SW 1271 (cell line): ENCODE measurements at places on chromosomes 12 and 14.

DNA sequence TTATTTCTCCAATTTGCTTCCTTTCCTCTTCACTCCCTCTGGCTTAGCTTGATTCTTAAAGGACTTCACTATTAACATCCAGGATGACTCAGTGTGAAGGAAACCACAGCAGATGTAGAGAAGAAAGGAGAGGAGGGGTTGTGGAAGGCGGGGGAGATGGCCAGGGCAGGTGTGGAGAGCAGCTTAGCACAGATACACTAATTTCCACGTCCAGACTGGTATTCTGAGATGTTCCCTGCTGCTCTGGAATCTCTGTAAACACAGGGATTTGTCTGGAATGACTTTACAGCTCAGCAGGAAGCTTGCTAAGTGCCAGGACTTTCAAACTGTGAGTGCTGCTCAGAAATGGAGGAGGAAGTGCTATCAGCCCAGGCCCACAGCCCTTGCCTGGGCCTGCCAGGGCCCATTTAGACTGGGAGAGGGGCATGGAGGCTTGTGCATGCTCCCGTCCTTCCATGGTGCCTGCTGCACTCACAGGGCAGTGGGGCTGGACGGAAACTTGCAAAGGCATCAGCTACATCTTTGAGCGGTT lies 202.5 kb upstream of the DDHD1 start:
- DNase-seq, result peak; percentile 46

- no peak for DNase-seq
Measured at GRCh38 chr12:29253906-29254625, 105.0 kb downstream of the FAR2 start.

DNA sequence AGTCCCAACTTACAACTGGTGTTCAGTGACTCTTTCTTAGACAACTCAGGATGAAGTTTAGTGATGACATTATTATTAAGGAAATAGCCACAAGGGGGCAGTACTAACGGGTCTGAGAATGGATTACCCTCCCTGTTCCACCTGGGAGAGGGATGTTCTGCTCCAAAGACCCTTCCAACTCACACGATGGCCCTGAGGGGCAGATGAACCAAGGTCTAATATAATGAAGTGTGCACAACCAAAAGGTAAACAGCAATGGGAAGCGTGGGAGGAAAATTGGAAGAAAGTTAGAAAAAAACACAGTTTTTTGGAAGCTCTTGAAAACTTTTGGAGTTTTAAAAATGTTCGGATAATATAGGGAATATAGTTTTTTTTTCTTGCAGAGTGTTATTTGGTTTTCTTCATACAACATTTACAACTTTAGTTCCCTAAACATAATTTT lies 24.0 kb downstream of the FGF6 start:
- DNase-seq, result peak; percentile 20

DNA sequence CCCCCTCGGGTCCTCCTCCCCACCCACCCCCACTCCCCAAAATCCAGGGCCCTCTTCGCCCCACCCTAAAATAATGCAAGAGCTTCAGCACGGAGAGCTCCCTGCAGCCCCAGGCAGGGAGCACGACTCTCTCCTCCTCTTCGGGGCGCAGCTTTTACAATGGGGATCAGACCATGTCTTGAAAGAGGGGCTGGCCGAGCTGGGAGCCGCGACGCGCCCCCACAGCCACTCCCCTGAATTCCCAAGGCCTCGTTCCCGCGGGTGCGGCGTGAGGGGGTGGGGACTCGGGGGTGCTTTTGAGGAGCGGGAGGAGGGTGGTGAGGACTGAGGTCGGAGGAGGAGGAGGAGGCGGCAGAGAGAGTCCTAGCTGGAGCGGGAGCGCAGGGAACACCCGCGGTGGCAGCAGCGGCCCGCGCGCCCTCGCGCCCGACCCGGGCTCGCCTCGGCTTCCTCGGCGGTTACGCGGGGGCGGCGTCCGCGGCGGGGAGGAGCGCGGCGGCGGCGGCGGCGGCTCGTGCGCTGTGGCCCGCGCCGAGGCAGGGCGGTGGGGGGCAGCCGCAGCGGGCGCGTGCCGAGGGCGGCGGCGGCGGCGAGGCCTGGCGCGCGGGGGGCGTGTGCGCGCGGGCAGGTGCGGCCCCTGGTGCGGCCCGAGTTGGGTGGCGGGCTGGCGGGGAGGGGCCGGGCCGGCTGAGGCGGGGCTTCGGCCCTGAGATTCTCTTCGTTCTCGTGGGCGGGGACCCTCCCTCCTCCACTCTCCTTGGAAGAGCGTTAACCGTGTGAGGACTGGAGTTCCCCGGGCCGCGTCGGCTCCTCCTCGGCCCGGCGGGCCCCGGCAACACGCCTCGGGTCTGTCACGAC lies at the start of gene ANKS1B:
ANKS1B (minus strand) TSS at position 666 of the 858 bp plus-strand sequence. CDS start 699 bp downstream, outside the sequence.
- DNase-seq, result no peak

- no peak for DNase-seq
Measured at GRCh38 chr12:54437243-54437642, 18.2 kb upstream of the ITGA5 start.

GRCh38 chr14:53027041-53027440 lies 76.2 kb upstream of the FERMT2 start:
- DNase-seq, result no peak

- DNase-seq, result peak; percentile 91
Measured at GRCh38 chr14:35121887-35122695, at the start of the genes PPP2R3C and PRORP. Gene PPP2R3C (minus strand): TSS chr14:35121990. CDS start chr14:35121959, 31 bp downstream. Gene PRORP (plus strand): TSS chr14:35122552. CDS start chr14:35123246, 694 bp downstream.

- DNase-seq, result peak; percentile 37
Measured at GRCh38 chr12:111434680-111435338, 29.1 kb downstream of the SH2B3 start.

DNA sequence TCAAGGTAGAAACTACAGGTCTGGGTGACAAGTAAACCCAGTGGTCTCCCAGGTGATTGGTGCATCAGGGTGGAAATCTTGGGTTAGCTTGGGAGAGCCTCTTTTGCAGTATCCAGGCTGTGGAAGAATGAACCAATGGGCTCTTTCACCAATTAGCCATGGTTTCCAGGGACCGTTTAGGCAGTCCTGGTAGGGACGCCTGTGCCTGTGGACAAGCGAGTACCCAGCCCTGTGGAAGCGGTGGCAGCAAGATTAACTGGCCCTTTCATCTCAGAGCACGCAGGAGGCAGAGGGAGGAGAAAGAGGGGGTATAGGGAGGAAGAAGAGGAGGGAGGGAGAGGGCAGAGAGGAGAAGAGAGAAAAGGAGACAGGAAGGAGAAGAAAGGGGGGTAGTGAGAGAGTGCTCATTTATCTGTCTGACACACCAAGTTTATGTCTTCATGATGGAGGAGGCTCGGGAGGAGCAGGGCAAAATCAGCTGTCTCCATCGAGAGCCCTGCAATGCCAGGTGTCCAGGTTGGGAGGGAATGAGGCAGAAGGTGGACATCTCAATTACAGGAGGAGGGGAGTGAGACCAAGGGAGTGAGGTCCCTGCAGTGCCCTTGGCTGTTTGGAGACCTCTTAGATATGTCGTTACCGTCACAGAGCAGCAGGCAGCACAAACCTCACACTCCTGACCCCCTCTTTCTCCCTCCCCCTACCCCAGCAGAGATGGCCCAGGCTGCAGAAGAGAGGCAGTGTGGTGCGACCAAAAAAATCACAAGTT lies 4.6 kb upstream of the ZDHHC22 start:
- no peak for DNase-seq

GRCh38 chr14:58367296-58367695 lies 28.4 kb upstream of the TOMM20L start:
- no peak for DNase-seq

DNA sequence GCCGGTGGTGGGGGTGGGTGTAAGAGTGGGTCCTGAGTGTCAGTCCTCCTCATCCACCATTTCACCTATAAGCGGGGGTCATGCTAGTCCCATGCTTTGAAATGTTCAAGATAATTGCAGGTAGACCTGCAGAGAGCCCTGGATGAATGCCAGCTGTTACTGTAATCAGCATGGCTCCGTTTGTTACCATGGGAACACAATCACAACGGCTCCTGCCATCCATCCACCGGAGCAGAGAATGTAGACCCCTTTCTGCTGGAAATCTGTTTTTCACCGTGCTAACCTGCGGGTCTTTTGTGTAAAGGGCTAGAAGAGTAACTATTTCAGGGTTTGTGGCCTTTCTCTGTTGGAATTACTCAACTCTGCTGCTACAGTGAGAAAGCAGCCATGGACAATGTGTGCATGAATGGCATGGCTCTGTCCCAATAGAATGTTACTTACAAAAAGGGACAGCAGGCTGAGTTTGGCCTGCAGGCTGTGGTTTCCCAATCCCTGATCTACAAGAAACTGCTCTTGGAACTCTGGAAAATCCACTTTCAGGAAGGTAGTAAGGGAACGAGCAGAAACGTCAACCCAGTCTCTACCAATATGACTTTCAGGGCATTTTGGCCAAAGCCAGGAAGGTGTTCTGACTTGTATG lies 36.1 kb downstream of the KCTD10 start:
- DNase-seq, result no peak

GRCh38 chr14:88823968-88824313 lies 510 bp upstream of the TTC8 start:
- no peak for DNase-seq

- DNase-seq, result no peak
Measured at GRCh38 chr12:20220339-20220738, 148.0 kb upstream of the PDE3A start.

GRCh38 chr12:16093825-16094224 lies 182.7 kb downstream of the DERA start:
- no peak for DNase-seq

DNA sequence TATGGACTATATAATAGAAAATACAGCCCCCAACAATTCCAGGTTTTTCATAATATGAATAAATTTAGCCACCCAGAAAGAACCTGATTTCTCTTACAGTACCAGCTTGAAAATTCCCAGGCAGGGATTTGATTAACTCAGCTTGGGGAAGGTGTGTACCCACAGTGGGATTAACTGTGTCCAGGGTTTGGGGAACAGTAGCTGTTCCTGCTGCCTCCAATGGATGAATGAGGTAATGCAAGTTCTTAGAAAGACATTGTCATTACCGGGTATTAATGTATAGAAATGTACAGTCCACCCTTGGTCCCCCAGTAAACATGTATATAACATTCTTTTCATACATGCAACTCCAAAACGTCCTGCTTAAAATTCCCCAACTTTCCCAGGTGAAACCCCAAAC lies 115.6 kb downstream of the LRIG3 start:
- DNase-seq, result peak; percentile 4

- no peak for DNase-seq
Measured at GRCh38 chr12:49446571-49446970, 79.3 kb downstream of the SPATS2 start.

- no peak for DNase-seq
Measured at GRCh38 chr12:716506-716905, 35.9 kb upstream of the WNK1 start.

- DNase-seq, result no peak
Measured at GRCh38 chr14:51666826-51667225, 15.1 kb downstream of the FRMD6 start.

DNA sequence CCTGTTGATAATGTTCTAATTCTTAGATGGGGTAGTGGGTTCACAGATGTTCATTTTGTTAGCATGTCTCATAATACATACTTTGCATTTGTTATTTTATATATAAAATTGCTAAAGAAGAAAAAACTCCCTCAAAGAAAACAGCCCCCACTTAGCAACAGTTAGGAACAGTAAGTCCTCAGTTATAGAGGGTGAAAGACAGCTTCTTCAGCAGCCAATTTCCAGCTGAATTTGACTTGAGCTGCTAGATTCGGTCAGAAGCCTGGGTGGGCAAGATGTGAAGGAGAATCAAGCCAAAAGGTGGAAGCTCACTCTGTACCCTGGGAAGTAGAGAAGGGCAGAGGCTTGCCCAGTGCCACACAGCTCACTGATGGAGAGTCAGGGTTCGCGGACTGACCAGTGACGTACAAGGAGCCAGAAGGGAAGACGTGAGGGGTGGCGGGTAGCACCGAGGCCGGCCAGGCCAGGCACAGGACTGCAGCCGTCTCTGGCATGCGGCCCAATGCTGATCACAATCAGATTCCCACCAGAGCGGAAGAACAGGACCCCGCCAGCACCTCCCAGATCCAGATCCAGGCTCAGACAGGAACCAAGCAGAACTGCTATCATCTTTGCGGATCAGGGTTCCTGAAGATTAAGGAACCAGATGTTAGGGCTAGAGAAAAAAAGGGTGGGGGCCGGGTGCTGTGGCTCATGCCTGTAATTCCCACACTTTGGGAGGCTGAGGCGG lies 30.4 kb upstream of the VWF start:
- no peak for DNase-seq
